ENCODE measurements at places on chromosomes 1 and 21.

- DNase-seq = no peak
Measured at GRCh38 chr1:83805921-83806320, 193.0 kb downstream of the TTLL7 start.

DNA sequence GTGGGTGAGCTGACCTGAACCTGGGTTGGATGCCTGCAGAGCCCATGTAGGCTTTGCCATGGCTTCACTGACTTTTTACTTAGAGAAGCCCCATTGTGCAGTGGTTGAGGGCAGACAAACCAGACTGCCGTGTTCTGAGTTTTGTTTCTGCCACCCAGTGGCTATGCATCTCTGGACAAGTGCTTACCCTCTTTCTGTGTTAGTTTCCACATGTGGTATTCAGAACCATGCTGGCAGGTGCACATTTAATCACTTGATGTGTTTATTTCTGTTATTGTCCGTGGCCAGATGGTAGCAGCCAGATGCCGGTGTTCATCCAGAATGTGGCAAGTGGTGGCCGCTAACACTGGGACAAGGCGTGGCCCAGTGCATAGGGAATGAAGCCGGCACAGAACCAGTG is 10.3 kb upstream of the PTPN7 start:
- no peak for DNase-seq

DNA sequence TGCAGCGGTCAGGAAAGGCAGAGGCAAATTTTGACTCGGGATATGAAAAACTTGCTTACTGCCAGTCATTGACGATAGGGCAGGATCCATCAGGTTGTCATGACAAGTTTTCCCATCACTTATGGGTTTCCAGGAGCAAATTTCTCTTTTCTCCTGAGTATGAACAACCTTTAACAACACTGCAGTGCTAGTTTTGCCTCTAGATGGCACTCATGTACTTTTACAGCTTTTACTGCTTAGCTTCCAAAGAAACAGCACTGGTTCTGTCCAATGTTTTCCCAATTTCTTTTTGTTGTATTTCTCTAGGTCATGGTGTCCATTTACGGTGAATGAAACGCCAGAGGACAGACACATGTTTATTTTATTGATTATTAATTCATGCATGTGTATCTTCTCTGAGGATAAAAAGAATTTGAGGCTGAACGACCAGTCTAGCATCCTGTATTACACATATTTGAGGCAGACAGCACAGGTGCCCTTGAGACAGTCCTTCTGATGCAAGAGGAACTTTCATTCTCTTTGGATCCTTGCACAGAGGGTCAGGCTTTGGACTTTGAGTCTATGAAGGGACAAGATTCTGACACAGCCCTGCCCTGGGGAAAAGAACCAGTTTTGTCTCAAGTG is 112.3 kb upstream of the TRABD2B start:
- no peak for DNase-seq

- DNase-seq = no peak
Measured at GRCh38 chr1:15636436-15636835, 19.2 kb downstream of the DDI2 start.

DNA sequence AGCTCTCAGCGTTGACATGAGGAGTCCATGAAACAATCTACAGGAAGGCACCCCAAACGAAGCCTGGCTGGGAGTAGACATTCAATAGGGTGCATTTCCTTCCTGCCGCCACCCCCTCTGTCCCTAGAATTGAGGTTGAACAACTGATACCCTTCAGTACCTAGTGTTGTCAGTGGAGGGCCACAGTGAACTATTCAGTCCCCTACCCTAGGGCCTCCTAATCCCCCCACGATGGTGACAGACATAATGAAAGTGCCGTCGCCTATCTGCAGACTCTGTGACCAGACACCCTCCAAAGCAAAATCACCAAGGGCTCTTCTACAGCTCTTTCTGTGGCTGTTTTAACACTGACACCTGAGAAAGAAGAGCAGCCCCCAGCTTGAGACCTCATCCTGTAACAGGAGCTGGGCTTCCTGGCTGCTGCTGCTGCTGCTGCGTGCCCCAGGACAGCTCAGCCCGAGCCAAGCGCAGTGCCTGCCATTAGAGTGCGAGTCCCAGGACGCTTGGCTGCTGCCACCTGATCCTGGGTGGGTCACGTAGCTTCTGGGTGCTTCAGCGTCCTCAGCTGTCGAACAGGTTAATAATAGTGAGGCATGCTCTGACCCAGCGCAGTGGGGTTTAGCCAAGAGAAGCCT is 183.0 kb downstream of the ZBTB18 start:
- no peak for DNase-seq

DNA sequence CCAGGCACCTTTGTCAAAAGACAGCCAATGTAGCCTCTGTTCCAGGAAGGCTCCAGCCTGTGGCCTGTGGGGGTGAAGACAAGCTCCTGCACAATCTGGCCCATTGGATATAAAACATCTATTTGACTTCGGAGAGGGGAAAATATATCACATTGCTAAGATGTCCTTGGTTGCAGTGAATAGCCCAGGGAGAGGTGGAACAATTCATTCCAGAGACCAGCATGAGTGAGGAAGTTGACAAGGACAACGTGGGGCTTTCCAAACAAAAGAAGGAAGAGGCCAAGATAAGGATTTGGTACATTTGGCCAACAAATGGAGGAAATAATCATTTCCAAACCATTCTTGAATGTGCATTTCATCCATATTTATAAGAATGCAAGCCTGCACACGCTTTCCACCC is 187.0 kb downstream of the ETS2 start:
- DNase-seq = no peak

DNA sequence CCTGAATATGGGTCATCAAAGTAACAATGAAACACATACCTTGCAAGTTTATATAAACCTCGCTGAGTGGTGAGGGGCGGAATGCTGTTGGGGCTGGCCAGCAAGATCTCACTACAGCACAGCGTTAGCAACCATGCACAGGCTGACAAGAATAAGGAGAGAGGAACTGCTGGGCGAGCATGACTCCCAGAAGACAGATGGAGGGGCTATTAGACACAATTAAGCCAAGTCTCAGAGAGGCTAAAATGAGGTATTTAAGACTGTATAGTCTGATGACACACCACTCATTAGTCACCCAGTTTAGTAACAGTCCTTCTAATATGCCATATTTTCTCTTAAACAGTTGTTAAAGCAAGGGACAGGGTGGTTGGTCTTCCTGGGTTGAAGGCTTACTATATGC is 340.2 kb upstream of the NR5A2 start:
- no peak for DNase-seq

DNA sequence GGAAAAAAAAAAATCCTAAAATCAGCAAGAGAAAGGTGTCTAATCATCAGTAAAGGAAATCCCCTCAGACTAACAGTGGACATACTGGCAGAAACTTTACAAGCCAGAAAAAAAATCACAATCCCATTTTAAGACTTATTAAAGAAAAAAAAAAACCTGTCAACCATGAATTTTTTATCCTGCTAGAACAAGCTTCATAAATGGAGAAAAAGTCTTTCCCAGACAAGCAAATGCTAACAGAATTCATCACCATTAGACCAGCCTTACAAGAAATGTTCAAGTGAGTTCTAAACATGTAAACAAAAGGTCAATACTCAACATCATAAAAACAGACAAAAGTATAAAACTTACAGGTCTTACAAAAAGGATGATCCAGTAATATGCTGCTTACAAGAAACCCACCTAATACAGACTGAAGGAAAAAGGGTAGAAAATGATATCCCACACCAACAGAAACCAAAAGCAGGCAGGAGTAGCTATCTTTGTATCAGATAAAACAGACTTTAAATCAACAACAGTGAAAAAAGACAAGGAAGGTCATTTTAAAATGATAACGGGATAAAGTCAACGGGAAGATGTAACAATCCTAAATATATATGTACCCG is 129.6 kb downstream of the EVI5 start:
- no peak for DNase-seq

DNA sequence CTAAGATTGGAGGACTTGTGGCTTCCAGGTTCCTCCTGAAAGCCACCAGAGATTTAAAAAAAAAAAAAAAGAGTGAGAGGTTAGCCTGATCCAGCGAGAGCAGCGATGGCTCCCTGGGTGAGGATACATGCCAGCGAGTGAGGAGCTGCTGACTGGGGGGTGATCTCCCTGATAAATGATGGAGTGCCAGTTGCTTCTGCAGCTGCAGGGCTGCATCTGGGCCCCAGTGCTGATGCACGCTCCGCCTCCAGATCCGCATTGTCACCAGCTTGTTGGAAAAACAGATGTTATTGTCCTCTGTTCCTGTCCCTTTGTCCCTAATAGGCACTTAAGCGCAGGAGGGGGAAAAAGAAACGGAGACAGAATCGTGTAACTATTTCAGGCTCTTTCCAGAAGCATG is 28.6 kb downstream of the UBIAD1 start:
- no peak for DNase-seq

GRCh38 chr21:27683292-27683691 is 716.4 kb upstream of the ADAMTS5 start:
- no peak for DNase-seq

Measured in effector memory CD8-positive, alpha-beta T cell (primary cell).